HCT116 (cell line): ENCODE measurements at places on chromosomes 5 and 9. TPM values are rescaled to one million over a fixed set of nuclear protein-coding genes. Genes with fewer than 3 reads are reported as not detected.

The SYNPO gene
- total RNA-seq, result 8.2 TPM

The IFNA13 gene
- total RNA-seq, result not detected

The PPP2R2B gene
- total RNA-seq, result not detected

The ZNF474 gene
- total RNA-seq, result 0.37 TPM

The FAM153A gene
- not detected for total RNA-seq

The MRPS27 gene
- 113 TPM for total RNA-seq

The NTRK2 gene
- not detected for total RNA-seq

The DCTN4 gene
- 78.8 TPM for total RNA-seq

The SH3TC2 gene
- 12.8 TPM for total RNA-seq

The SLC38A9 gene
- total RNA-seq, result 12.6 TPM

The TOR1A gene
- total RNA-seq, result 24.4 TPM

The MARCOL gene
- total RNA-seq, result not detected

The FBXL7 gene
- total RNA-seq, result 0.05 TPM
